ENCODE measurements at places on chromosomes 4 and X.

GRCh38 chr4:88697141-88697540 is 488 bp downstream of the NAP1L5 start:
- DNase-seq: peak; percentile 29

DNA sequence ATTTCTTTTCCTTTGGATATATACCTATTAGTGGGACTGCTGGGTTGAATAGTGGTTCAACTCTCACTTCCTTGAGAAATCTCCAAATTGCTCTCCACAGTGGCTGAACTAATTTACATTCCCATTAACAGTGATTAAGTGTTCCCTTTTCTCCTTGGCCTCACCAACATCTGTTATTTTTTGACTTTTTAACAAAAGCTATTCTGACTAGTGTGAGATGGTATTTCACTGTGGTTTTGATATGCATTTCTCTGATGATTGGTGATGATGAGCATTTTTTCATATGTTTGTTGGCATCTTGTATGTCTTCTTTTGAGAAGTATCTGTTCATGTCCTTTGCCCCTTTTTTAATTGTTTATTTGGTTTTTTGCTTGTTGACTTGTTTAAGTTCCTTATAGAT is 413.0 kb downstream of the MAPK10 start:
- DNase-seq: no peak

DNA sequence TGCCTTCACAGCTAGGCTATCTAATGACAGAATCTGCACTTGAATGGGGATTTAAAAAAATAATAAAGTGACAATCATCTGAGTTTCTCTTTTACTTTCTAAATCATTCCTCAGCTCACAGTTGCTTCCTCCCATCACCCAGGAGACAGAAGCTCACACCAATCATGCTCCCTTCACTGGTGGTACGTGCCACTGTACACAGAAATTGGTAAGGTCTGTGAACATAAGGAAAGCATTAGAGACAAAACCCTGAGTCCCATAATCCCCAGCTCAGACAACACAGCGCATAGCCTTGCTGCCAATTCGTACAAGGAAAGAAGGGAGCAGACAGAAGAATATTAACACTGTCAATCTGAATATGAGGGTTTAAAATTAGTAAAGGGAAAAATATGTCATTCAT is 133.1 kb downstream of the IDS start:
- DNase-seq: no peak

GRCh38 chrX:1493877-1494510 is 41.3 kb upstream of the ASMTL start:
- DNase-seq: peak; percentile 10

DNA sequence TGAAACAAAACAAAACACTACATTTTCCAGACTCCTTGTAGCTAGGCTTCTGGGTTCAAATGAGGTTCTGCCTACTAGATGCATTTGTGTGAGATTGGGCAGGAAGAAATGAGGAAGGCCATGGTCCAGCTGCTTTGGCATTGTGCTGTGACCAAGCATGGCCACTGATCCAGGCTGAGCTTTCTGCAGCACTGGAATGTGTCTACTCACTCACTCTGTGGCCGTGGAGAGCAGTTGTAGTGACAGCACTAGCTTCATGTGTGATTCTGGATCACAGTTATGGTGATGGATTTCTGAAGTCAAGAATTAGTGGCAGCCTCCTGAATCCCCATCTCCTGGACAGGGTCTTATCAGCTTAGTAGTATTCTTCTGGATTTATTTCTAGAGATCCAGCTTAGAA is 358.9 kb downstream of the GPAT3 start:
- DNase-seq: no peak

- DNase-seq: no peak
Observed at GRCh38 chr4:99028187-99028586, 32.7 kb downstream of the METAP1 start.

- DNase-seq: no peak
Observed at GRCh38 chr4:121428721-121429120, 47.9 kb upstream of the QRFPR start.

DNA sequence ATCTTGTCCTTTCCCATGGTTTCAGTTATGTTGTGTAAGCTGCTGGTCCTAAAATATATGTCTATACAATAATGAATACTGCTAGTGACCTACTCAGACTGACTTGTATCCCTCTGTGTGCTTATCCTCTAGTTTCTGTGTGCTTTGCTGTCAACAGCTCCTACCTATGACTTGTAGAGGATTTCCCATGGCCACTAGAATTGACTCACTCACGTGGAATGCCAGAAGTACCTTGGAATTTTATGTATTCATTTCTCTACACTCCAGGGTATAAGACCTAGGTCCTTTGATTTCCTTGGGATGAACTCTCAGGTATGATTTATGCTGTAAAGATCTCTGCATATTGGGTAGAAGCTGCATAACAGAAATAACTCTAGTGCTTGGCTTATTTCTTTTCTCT is 279.9 kb upstream of the SLIT2 start:
- DNase-seq: no peak

DNA sequence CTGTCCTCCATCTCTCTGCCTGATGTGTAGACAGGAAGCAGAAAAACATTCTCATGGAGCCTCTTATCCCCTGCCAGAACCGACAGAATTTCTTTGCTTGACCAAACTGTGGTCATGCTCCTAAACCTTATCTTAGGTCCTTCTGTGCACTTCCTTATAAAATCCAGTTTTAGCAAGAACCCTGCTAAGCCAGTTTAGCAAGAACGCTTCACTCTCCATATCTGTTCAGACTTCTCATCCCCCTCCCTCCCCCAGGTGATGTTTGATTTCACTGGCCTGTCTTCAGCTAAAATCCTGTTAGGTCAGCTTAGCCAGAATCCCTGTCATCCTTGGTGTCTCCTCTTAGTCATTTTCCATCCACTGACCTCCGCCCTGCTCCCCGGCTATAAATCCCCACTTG is 1130.9 kb upstream of the PRKX start:
- no peak for DNase-seq

GRCh38 chr4:45985038-45985437 is 138.8 kb downstream of the GABRG1 start:
- no peak for DNase-seq

DNA sequence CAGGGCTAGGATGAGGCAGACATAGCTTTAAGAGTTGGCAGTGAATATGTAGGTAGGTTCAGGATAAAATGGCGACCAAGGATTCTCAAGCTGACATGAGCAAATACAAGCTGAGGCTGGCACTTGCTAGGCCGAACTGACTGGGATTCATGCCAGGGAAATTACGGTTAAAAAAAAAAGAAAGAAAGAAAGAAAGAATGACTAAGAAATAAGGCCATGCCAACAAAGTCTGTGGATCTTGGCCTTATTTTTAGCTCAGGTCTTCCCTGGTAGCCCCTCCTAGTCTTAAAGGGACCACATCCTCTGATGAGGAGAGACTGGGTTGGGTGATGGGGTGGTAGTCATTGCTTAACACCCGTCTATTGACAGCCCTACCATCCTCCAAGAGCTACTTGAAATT is 64.4 kb upstream of the KLHL13 start:
- no peak for DNase-seq

- DNase-seq: no peak
Observed at GRCh38 chrX:79169484-79169883, 25.0 kb downstream of the GPR174 start.

- DNase-seq: no peak
Observed at GRCh38 chr4:1685235-1686150, 1.4 kb upstream of the FAM53A start.

- DNase-seq: no peak
Observed at GRCh38 chr4:43757147-43757546, 691.5 kb downstream of the KCTD8 start.

DNA sequence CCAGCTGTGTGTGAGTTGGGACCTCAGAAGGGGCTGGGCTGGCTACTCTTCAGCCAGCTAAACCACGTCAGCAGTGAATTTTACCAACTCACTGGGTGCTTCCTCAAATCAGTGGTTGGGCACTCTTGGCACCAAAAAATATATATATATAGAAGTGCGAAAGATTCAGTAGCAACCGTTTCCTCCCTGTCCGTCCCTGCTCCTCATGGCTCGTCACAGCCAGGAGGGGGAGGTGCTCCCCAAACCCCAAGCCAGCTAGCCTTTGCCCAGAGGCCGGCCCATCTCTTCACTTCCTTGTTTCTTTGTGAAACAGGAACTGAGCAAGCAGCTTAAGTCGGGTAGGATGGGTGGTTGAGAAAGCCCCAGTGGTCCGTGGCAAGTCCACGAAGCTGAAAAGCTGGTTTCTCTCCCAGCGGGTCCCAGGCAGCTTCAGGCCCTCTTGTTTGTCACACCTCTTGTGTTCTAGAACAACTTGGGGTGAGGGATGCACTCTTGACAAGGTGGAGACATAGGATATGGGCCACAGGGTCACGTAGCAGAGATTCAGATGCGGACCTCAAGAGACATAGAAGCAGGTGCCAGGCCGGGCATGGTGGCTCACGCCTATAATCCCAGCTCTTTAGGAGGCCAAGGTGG is 6.8 kb upstream of the SASH3 start:
- DNase-seq: no peak

DNA sequence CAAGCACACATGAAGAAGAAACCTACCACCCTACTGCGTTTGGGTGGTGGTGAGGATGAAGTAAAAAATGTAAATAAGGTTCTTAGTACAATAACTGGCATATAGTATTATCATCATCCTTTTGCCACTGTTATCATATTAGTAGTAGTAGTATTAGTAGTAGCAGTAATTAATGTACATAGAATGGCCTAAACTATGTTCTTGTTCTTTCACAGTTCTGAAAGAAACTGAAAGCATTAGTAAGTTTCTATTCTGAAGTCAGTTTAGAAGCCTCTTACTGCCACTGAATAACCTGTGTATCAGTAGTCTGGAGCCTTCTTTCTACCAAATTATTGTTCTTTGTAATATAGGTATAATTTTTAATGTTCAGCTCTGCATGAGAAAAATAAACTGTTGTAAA is 21.0 kb downstream of the COL4A6 start:
- no peak for DNase-seq

GRCh38 chr4:59869559-59869958 is 1330.6 kb upstream of the ADGRL3 start:
- DNase-seq: no peak

Measured in hindlimb muscle (tissue), 1 donor.